ENCODE measurements at places on chromosomes 4 and X.

GRCh38 chr4:66555301-66555700 is 885.0 kb upstream of the EPHA5 start:
- DNase-seq = no peak

- DNase-seq = no peak
Observed at GRCh38 chr4:56301997-56302496, 85.2 kb downstream of the AASDH start.

- no peak for DNase-seq
Observed at GRCh38 chrX:104854790-104855340, 288.9 kb downstream of the IL1RAPL2 start.

- no peak for DNase-seq
Observed at GRCh38 chr4:129278868-129279267, 182.9 kb downstream of the C4orf33 start.

- no peak for DNase-seq
Observed at GRCh38 chr4:118942465-118942864, 53.8 kb downstream of the SYNPO2 start.

GRCh38 chr4:122914292-122914904 is 8.0 kb downstream of the NUDT6 start:
- DNase-seq = no peak

All from posterior cingulate gyrus (tissue), 11 donors.